ENCODE measurements at places on chromosomes 3 and 15. TPM values are rescaled to one million over a fixed set of nuclear protein-coding genes. Genes with fewer than 3 reads are reported as not detected.

Gene ALPK3
- total RNA-seq, result 0.20 TPM

Gene EPM2AIP1
- 30.7 TPM for total RNA-seq

Gene CCNDBP1
- 65.6 TPM for total RNA-seq

Gene APBA2
- not detected for total RNA-seq

Gene IL16
- total RNA-seq, result 206 TPM

Gene SV2B
- total RNA-seq, result not detected

Gene SLC28A2
- not detected for total RNA-seq

Gene DMXL2
- 5.3 TPM for total RNA-seq

Gene SST
- not detected for total RNA-seq

Gene SH3GL3
- not detected for total RNA-seq

Gene ACVR2B
- 1.4 TPM for total RNA-seq

Gene PLSCR2
- not detected for total RNA-seq

Gene CPN2
- not detected for total RNA-seq

Gene CCDC33
- total RNA-seq, result not detected

Gene C3orf85
- total RNA-seq, result not detected

Gene EHHADH
- 1.7 TPM for total RNA-seq

Gene SLC49A4
- total RNA-seq, result 3.0 TPM

Data from activated B cell treated with CpG ODN at 0.5 μM for 24 hours (primary cell).